ENCODE measurements at places on chromosomes 5 and 9.

DNA sequence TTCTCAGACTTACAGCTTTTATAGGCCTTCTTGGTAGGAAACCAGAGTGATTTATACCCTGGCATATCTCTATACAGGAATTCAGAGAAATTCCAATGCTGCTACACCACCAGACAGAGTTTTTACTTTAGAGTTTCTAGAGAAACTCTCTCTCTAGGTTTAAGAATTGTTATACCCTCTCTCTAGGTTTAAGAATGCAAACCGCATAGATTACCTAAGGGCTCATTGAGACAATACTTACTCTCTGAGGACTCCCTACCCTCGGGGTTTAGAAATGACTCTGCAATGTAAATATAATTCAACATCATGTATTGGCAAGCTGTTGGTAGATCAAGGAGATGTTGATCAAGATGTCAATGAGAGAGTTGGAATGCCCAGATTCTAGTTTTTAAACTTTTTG lies 15.3 kb upstream of the ELAVL2 start:
- no peak for DNase-seq

DNA sequence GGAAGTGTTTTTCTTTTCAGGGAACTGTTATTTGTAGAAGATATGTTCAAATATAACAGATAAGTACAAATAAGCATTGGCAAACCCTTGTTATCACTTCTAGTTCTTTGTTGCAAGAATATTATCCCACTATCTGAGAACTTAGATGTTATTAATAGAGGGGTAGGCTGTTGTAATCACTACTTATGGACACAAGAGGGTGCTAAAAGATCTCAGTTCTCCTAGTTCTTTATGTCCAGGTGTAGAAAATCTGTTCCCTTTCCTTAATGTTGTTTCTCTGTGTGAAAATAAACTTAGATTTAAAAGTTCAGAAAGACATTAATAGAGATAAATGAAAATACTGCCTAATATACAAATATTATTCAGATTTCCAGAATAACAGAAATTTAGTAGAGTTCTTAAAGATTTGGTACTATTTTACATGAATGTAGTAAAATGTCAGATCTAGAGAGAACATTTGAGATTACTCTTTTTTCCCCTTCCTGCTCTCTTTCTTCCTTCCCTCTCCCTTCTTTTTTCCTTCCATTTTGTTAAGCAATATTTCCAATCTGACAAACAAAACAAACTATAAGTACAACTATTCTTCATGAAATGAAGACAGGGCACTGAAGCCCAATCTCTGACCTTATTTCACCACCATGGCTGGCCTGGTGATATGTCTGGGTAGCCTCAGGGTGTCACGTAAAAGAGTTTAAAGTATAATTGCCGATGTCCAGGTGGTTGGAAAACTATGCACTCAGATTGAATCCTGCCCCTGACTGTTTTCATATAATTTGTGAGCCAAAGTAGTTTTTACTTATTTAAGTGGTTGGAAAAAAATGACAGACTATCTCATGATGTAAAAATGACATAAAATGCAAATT lies 43.6 kb upstream of the C5orf46 start:
- peak; percentile 28 for DNase-seq

GRCh38 chr9:126564716-126565115 lies 49.0 kb upstream of the LMX1B start:
- DNase-seq, result no peak

GRCh38 chr5:107957051-107957450 lies 286.3 kb upstream of the EFNA5 start:
- DNase-seq, result no peak

GRCh38 chr5:7667216-7667767 lies 183.6 kb downstream of the CFAP90 start:
- no peak for DNase-seq

DNA sequence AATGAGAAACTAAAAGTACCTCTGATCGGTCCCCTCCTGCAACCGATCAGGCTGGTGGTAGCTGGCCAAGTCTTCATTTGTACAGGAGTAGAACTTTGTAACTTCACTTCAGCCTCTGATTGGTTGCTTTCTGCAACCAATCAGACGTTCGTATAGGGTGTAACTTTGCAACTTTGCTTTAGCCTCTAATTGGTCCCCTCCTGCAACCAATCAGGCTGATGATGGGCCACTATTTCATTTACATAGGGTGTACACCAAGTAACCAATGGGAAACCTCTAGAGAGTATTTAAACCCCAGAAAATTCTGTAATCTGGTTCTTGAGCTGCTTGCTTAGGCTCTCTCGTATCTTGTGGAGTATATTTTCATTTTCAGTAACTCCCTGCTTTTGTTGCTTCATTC lies 445.5 kb downstream of the MED10 start:
- DNase-seq, result no peak

- DNase-seq, result peak; percentile 56
These were observed 670 bp downstream of the EDIL3 start for GRCh38 chr5:84383816-84384603.

DNA sequence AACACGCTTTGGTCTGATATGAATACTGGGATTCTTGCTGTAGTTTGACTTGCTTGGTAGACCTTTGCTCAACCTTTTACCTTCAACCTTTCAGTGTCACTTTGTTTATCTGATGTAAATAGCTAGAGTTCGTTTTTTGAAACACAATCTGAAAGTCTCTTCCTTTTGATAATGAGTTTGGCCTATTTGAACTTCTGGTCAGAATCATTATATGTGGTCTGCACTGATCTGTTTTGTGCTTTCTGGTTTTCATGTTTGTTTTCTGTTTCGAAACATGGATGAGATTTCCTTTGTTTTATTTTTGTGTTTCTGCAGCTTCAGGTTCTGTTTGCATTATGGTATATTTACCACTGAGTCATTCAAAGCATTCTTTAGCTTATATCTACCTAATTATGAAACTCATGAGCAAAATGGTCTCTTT lies 217.5 kb downstream of the GABBR2 start:
- DNase-seq, result no peak

DNA sequence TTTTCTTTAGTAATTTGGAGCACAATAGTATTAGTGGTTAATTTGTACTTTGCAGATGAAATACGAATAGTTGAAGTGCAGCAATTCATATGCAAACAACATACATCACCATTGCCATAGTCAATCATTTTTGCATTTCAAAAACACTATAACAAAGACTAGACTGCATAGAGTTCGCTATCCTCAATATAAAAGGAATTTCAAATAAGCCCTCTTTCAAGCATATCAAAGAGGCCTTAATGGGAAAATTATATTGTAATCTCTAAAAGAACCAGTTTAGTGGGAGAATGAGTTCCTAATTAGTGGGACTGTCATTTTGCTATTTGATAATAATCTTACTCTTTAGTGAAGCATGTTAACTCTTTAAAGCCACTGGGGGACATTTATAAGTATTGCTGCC lies 2302.3 kb upstream of the C9orf72 start:
- DNase-seq, result no peak

DNA sequence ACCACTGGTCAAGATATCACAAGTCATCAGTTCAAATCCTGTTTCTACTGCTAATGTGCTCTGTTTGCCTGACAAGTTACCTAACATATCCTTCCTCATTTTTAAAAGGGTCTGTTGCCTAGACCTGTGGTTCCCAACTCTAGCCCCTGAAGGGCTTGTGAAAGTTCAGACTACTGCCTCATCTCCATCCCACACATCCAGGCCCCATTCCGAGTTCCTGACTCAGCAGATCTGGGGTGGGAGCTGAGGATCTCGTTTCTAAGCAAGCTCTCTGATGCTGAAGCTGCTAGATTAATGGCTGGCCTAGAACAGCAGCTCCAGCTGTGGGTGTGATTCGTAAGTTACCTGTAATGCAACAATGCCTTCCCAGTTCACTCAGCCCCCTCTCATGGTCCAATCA lies 32.5 kb downstream of the S1PR3 start:
- DNase-seq, result no peak

DNA sequence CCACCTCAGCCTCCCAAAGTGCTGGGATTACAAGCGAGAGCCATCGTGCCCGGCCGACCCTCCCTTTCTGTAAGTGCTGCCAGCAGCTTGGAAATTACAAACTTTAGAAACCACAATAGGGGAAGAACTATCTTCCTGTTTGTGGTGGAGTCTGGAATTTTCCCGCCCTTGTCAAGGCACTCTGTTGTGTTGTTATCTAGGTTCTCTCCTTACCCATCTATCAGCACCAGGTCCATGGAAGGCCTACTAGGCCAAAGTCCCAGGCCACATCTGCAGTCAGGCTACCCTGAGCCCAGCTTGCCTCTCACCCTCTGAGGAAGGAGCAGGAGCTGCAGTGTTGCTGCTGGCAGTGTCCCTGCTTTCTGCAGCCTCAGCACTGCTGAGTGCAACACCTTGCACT lies 214.9 kb downstream of the MCTP1 start:
- no peak for DNase-seq

DNA sequence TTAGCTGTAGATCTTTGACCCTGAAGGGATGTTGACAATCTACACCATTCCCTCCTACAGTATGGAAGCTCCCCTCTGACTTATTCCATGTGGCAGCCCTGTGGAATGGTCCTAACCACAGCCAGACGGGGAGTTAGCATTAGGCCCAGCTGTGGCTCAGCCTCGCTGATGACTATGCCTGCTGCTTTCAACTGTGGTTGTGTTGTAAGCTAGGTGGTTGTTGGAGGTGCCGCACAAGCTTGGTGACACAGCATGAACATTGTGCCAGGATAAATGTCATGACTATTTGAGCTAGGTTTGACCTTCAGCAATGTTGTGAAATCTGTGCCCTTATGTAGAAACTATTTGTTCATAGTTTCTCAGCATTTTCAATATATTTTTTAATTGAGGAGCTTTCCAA lies 40.6 kb downstream of the SGCD start:
- no peak for DNase-seq

DNA sequence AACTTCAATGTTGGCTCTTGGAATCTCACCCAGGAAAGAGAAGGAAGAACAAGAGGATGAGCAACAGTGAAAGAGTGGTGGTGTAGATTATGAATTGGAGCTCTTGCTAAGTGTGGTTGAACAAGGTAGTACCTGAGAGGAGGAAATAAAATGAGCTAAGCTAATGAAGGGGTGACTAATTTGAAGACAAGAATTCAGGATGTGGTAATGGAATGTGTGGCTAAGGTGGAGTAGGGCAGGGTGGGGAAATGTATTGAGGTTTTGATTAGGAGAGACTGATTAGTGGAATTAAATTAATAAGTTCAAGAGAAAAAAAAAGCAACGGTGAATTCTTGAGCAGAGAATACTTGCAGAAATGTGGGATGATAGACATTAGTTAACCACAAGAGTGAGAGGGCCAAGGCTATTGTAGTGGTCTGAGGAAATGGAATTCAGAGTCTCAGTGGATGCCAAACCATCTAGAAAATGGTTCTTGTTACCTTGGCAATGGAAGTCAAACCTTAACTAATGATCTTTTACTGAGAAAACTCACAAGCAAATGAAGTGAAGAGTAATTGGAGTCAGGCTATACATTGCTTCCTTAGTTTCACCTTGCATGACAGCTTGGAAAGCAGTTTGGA lies 648.3 kb upstream of the ZNF608 start:
- no peak for DNase-seq

DNA sequence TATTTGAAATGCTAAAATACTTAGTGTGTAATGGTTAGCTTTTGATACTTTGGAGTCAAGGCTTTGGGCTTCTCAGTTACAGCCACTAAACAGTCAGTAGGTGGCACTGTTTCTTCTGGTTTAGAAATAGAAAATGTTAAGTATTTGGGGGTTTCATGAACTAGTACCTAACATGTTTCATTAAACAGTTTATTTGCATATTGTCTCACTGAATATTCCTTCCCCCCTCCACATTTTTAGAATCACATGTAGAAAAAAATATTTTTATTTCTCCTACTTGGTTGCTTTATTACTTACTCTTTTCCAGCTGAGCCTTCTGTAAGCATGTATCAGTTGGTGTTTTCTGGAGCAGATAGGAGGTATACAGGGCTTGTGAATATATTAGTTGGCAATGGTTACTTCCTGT lies 48.0 kb downstream of the IPO11 start:
- DNase-seq, result peak; percentile 26

- DNase-seq, result no peak
These were observed 126.1 kb upstream of the HAPLN1 start for GRCh38 chr5:83846624-83847350.

DNA sequence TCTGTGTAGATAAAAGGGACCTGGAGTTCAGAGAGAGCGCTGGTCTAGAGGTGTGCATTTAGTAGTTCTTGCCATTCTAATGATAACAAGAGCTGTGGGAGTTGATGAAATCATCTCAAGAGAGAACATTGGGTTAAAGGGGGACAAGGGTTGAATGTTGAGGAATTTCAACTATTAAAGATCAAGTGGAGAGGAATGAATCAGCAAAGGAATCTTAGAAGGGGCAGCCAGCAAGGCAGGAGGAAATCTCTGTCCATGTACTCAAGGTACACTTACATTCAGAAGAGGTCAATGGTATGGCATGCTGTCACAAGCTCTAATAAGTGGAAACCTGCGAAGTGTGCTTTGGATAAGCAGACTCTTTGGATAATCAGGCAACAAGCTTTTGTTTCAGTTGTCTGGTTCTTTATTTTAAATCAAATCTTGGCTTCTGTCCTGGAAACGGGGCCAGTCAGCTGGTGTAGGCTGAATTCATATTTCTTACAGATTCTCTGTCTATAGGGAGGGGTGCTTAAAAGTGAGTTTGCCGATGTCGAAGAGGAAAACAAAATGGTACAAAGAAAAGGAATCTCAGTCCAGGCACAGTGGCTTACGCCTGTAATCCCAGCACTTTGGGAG lies 320.5 kb upstream of the CD180 start:
- no peak for DNase-seq

DNA sequence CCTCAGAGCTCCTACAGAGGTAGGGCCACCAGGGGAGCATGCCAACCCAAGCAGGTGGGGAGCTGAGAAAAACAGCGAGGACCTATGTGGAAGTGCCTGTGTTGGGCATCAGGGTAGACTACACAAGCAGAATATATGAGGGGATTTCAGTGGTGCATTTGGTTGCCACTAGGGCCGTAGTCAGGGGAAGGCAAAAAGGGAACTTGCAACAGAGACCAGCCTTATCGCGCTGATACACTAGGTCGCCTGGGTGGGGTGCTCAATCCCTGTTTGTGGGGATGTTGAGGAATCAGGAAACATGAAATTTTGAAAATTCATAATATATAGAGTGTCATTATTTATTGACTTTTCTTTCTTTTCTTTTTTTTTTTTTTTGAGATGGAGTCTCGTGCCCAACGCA lies 370.9 kb upstream of the PRR16 start:
- no peak for DNase-seq

DNA sequence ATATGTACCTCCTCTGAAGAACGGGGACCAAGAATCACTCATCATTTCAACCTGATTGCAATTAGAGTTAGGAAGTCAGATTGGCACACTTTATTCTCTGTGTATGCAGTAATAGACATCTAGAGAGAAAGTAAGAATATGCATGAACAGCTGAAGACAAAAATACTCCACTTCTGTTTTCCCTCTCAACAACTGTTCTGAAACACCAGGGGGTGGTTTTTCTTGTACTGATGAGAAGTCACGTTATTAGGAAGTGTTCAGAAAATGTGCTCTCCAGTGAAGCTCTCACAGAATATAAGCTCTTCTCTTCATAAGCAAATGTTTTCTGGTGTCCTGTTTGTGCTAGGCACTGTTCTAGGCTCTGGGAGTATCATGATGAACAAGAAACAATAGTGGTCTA lies 531.7 kb upstream of the C9orf72 start:
- no peak for DNase-seq

- no peak for DNase-seq
These were observed 3.1 kb downstream of the CCDC183 start for GRCh38 chr9:136799079-136799853.

Data from putamen (tissue), 1 donor.